ENCODE measurements at places on chromosomes 2 and 18.

GRCh38 chr2:129744649-129745048 is 234.8 kb upstream of the RAB6C start:
- DNase-seq: peak; percentile 82

DNA sequence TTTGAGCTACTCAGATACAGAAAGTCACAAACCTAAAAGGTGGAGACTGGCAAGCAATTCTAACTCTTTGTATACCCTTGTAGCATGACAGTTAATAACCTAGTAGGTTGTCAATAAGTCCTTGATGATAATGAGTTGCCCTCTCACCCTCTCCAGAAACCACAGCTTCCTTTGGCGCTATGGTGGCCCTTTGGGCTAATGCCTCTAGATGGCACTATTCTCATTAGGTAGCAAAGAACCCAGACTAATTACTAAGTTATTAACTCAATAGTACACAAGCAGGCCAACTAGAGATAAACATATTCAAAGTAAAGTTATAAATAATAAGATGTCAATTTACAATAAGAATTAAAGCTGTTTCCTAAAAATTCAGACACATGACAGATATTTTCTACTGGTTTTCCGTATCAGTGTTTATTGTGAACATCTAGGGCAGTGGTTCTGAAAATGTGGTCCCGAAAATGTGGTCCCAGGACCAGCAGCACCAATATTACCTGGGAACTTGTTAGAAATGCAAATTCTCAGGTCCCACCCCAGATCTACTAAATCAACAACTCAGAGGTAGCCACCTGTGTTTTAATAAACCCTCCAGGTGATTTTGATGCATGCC is 41.1 kb downstream of the LDAH start:
- DNase-seq: no peak

- no peak for DNase-seq
Measured at GRCh38 chr2:33166287-33166881, 219.6 kb downstream of the LTBP1 start.

DNA sequence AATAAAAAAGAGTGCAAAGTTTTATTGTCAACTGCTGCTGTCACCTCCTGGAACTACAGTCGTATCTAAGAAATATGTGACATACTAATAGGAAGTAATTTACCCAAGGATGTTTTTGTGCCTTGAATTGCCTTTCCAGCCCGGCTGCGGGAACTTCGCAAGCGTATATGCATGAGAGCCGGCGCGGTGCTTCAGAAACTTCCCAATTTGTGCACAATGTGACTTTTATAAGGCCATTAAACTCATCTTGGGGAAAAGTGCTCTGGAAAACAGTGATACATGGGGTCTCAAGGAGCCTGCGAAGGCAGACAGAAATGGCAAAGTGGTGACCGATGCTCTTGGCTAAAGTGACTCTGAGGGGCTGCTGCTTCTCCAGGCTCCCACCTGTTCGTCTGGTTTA is 41.7 kb upstream of the CELF4 start:
- DNase-seq: no peak

DNA sequence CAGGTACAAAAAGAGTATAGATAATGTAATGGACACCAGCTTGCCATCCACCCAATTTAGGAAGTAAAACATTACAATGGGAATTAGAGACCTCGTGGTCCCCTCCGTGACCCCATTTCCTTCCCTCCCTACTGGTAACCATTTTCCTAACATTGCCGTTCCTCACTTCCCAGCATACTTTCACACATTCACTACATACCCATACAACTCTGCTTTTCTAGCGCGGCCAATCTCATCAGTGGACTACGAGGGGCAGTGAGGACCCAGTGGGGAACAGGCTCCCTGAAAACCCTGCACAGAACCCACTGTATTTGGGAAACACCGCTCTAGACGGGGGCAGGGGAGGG is 1.1 kb downstream of the ENOSF1 start:
- DNase-seq: no peak

DNA sequence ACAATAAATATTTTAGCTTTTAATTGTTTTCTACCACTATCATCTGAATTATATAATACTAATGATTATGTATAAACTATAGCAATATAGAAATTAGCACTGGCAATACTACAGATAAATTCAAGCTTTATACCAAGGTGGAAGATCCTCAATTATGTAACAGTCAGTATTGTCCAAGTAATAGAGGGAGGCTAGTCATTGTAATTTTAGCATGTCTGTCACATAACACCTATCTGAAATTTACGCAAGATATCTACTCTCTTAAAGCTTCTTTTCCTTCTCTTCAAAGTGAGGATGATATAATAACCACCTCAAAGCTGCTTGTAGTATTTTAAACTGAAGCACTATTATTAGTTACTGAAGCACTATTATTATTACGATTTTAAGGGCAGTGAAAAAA is 12.2 kb downstream of the KCNJ3 start:
- DNase-seq: no peak

DNA sequence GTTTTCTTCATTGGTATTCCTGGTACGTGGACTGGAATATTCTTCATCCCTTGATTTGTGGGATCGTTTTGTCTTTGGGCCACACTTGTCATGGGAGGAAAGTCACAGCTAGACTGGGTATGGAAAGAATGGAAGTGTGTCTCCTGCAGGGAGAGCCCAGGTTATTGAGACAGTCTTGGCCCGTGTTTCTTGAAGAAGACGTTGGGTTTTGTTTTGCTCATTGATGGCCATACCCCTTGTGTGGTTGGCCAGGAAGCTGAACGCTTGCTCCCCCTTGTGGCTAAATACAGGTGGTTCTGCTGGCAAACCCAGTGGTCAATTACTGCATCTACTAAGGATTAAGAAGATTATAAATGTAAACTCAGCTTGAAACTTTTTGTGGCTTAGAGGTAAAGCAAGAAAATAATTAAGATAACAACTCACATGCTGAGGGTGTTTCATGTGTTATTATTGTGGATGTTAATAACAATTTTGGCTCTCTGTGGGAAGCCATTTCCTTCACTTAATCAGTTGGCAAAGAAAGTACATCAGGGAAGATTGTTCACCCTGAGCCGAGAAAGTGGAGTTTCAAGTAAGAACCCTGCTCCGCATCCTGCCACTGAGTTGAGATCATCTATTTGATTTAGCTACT is 91.8 kb downstream of the NEDD4L start:
- peak; percentile 66 for DNase-seq

GRCh38 chr2:103669531-103669930 is 907.7 kb downstream of the TMEM182 start:
- no peak for DNase-seq

DNA sequence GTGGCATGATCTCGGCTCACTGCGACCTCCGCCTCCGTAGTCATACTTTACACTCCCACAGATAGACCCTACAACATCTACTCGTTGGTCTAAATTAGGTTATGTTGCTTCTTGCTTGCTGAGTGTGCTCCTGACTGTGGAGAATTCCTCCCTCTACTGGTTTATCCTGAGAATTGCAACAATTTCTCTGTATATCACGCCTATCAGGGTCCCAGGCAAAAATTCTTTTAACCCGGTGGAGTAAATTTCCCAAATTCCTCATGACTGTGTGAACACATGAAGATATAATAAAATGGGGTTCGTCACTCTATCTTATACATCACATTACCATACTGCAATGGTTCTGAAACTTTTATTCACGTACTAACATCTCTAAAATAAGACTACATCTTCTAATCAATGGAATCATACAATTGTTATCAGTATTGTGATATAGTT is 156.7 kb downstream of the EVA1A start:
- peak; percentile 73 for DNase-seq

DNA sequence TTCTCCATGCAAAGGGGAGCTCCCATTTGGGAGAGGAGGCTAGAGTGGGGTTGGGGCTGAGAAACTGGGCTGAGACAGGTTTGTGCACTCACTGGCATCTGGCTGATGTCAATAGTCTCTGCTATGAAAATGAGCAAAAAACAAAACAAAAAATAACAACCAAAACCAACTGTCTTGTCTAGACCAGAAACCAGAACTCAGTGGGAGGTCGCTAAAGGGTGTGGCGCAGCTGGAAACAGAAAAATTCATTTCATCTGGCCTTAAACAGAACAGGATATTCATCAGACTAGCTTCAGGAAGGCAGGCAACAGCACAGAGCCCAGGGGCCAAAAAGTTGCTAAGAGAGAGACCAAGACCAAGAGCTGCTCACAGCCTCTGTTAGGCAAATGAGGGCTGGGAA is 126.1 kb downstream of the THNSL2 start:
- no peak for DNase-seq

- DNase-seq: no peak
Measured at GRCh38 chr2:117512307-117512706, 302.2 kb upstream of the DDX18 start.

DNA sequence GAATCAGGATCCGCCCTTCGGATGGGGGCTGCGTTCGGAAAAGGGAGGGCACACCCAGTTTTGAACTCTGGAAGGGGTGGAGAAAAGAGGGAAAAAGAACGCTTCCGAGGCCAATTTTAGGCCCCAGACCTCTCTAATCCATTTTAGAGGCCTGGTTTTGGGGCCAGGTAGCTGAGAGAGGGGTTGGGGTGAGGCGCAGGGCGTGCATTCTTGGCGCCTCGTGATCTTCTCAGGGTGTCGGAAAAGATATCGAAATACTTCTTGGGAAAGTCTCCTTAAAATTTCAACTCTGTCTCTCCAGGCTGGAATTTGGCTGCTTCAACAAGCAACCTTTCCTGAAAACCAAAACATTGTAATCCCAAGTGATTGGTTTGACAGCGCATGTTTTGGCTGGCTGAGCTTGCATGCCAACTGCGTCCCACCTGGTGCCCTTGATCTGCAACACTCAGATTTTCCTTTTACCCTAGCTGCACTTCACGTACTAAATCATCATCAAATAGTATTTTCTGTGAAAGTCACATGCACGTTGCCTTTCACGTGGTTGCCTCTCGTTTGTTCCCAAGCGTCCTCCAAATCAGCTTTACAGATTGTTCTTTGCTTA is 864 bp upstream of the XPO1 start:
- peak; percentile 70 for DNase-seq

- DNase-seq: no peak
Measured at GRCh38 chr2:225270053-225270452, 129.5 kb upstream of the NYAP2 start.

DNA sequence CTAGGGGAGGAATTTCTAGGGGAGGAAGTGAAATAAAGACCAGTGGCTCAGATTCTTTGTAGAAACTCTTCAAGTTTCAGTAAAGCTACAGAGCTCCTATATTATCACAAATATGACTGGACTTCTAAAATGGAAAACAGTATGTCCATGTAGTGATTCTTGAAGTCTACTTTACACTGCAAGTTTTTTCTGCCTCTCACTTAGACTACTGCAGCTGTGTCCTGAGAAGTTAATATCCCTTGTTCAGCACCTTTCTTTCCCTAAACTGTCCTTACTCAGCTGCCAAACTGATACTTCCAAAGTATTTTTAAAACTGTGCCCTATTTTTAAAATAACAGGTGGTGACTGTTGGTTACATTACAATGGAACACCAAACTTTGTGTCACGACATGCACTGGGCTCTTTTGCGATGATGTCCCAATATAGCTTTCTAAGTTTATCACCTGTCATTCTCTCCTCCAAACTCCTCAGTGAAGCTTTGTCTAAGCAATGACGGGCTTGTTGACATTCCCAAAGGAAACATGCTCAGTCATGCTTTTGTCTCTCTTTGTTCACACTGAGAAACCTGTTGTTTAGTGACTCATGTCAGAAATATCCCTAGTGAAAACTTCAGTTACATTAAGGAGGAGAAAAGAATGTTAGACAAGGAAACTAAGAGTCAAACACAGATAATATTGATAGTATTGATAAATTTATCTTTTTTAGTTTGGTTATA is 341.1 kb downstream of the ARL6IP6 start:
- DNase-seq: peak; percentile 35

GRCh38 chr2:128520791-128521190 is 202.1 kb upstream of the HS6ST1 start:
- no peak for DNase-seq

GRCh38 chr18:76721207-76721996 is 101.0 kb upstream of the ZNF236 start:
- DNase-seq: no peak

DNA sequence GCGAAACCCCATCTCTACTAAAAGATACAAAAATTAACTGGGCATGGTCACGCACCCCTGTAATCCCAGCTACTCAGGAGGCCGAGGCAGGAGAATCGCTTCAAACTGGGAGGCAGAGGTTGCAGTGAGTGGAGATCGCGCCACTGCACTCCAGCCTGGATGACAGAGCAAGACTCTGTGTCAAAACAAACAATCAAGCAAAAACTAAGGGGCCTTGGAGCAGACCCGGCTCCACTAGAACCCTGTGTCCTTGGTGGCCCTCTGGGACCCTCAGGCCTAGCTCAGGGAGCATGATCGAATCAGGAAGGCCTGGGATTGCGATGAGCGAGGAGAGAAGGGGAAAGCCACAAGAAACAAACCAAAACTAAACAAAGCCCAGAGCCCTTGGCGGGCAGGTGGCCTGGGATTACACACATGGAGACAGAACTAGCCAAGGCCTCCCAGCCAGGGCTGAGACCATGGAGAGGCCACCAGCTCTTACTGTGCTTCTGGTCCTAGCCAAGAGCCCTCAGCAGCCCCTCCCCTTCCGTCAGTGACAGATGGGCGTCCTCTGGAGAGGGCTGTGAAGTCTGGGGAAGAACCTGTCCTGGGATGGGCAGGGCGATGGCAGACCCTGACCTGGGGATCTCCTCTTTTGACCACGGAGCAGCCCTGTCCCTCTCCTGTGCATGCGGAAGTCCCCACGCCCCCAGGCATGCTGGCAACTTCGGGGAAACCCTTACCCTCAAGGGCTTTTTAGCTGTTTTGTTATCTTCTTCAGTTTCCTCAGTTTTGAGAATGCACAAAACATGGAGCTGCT is 27.4 kb upstream of the CATIP start:
- no peak for DNase-seq

- no peak for DNase-seq
Measured at GRCh38 chr18:69897397-69898108, 50.1 kb downstream of the CD226 start.

- peak; percentile 81 for DNase-seq
Measured at GRCh38 chr2:71223767-71224333, 3.1 kb downstream of the PAIP2B start.

DNA sequence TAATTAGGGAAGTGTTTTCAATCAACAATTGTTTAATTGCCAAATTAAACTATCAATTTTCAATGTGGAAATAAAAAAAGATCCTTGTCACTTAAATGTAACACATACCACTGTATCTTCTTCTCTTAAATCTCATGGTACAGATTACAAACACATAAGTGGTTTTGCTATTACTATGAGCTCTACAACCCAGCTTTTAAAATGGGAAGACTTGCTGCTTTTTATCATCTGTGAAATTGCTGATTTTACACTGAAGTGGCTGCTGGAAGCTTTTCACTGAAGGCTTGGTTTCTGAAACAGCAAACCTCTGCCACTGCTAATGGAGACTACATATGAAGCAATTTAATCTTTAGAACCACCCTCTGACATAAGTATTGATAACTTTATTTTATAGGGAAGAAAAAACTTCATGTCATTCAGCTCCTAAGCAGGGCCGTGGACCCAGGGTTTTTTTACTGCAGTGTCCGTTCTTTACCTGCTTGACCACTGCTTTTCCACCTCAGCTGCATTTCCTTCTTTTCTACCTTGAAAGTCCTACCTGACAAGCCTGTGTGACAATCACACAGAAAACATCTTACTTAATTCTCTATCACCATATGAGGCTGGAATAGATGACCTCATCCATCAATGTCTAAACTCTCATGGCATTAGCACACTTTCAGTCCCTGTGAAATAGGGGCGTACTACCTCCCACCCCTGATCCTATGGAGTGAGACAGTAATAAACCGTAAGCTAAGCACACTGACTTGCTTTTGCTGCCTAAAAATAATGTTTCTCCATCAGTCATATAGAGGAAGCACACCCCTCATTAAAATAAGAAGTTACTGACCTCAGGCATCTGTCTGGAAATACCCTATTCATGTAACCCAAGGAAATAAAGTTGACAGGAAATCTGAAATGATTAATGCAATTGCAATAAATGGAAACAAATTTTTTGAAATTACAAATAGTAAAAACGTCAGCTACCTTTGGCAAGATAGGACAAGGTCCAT is 19.2 kb upstream of the SLC8A1 start:
- DNase-seq: peak; percentile 72

All from tongue (tissue), 3 donors.